Tongue (tissue), 3 donors: ENCODE measurements at places on chromosomes 11 and 22.

DNA sequence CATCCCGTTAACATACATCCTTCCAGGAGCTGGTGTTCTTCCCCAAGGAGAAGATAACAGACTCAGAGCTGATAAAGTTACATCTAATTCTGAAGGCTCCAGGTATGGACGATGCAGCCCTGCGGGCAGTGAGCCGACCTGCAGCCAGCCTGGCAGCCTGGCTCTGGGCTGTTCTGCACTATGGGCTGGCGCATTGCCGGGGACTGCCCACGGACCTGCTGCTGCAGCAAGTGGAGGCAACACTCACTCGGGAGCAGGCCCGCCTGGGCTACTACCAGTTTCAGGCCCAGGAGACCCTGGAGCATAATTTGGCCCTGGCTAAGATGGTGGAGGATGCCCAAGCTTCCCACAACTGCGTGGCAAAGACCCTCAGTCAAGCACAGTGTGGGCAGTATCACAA lies 39.7 kb downstream of the RRP8 start:
- no peak for DNase-seq

- DNase-seq, result no peak
Measured at GRCh38 chr22:45972091-45972888, 4.7 kb downstream of the WNT7B start.

DNA sequence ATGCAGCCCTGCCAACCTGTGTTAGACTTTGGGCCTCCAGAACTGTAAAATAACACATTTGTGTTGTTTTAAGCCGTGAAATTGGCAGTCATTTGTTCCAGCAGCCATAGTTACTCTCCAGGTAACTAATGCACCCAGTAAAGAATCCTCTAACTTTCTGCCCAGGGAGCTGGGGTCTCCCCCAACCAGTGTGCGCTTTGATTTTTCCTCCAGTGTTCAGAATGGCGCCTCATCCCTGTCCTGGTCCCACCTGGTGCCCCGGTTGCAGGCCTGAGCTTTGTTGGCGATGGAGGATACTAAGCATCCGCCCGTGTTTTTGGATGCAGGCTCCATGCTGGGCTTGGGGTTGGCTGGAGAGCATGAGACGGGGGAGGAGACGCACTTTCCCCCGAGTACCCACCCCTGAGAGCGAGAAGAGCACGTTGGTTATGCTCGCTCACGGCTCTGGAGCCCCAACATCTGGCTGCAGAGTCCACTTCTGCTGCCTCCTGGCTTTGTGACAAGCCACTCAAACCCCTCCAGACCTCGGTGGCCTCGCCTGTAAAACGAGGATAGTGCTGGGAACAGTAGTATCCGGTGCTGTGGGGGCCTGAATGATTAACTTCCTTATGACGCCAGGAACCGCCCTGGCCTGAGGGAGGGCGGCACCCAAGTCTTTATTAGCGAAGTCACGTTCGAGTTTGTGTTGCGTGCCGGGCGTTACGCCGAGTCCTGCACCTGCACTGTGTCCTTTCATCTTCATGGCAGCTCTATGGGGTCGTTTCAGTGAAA lies 25.8 kb downstream of the MRGPRD start:
- peak; percentile 75 for DNase-seq

- DNase-seq, result peak; percentile 1
Measured at GRCh38 chr11:43802509-43802908, 78.1 kb upstream of the ALKBH3 start.

DNA sequence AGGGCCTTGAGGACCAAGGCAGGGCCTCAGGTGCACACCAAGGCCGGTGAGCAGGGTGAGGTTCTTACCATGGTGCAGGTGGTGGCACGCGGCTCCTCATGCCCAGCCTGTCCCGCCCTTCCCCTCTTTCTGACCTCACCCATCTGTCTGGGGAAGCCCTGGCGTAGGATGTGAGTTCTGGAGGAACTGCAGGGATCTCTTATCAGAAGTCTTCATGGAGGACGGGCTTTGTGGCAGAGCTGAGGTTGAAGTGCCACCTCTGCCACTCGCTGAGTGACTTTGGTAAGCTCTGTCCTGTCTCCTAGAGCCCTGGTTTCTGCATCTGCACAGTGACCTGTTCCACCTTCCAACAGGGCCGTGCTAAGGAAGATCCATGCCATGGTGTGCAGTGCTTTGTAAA lies 49.1 kb downstream of the LRRC32 start:
- DNase-seq, result no peak

GRCh38 chr11:1530686-1531448 lies 41.2 kb downstream of the DUSP8 start:
- DNase-seq, result no peak

- no peak for DNase-seq
Measured at GRCh38 chr11:117239295-117239694, 6.8 kb downstream of the RNF214 start.

DNA sequence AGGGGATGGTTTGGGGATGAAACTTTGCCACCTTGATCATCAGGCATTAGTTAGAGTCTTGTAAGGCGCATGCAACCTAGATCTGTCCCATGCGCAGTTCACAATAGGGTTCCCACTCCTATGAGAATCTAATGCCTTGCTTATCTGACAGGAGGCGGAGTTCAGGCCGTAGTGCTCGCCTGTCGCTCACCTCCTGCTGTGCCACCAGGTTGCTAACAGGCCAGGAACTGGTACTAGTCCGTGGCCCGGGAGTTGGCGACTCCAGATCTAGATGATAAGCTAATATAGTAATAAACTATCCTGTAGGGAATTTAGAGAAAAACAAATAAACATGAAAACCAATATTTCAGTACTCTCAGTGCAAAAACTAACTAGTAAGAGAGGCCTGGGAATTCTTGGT lies 155.4 kb upstream of the ANO5 start:
- no peak for DNase-seq

- DNase-seq, result no peak
Measured at GRCh38 chr11:80420374-80420773, 979.5 kb upstream of the TENM4 start.

DNA sequence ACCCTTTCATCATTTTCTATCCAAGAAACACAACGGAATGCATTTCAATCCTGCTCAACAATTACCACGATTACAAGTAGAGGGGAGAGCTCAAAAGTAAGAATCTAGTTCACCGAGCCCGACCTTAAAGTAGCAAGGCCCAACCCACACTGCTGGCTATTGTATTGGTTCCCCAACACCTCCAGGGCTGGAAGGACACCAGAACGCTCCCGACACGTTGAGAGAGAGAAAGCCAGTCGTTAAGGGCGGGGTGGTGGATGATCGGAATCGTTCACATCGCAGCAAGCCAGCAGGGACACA lies 690 bp downstream of the CKAP5 start:
- no peak for DNase-seq

GRCh38 chr22:29784451-29785361 lies 17.5 kb downstream of the UQCR10 start:
- peak; percentile 45 for DNase-seq

DNA sequence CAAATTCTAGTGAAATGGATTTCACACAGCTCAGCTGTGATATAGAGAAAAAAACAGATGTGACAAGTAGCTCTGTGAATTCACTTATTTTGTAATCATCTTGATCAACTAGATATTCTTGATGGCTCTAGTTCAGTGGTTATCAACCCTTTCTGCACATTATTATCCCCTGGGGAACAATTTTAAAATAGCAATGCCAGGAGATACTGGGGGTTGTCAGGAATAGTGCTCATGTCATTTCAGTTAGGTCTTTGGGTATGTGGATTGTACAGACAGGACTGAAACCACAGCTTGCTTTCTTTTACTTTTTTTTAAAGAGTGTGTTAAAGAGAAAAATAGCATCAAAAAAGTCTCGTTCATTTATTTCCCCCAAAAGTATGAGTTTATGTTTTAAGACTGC lies 269.0 kb upstream of the PDGFD start:
- no peak for DNase-seq

DNA sequence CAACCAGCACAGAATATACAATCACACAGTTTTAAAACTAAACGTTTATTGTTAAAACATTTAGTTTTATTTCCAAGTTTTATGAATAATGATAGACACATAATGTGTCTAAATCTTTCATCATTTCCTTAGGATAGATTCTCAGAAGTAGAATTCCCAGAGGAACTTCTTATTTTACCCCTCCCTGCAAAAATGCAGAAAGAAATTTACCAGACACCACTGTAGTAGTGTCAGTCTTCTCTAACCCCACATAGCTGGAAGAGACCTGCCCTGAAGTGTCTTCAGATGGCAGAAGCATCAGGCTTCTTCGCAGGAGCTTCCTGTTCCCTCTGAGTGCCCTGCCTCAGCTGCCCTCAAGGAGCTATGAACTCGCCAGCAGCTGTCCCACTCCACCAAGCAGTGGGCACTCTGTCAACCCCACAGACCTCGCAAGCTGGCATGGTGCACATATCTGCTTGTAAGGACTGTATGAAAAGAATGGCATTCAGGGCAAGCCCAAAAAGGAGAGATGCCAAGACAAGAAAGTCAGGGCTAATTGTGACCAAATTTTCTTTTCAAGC lies 28.5 kb upstream of the PAK1 start:
- peak; percentile 83 for DNase-seq

- no peak for DNase-seq
Measured at GRCh38 chr11:47233989-47234668, 14.5 kb downstream of the ACP2 start.

GRCh38 chr11:73091521-73092305 lies 50.4 kb downstream of the FCHSD2 start:
- no peak for DNase-seq
